ENCODE measurements at places on chromosomes 3 and 15.
A peak's percentile ranks its signal among the peaks of the same experiment; 100 is the strongest.

GRCh38 chr15:90547540-90547939 is 17.8 kb downstream of the CRTC3 start:
- DNase-seq, result no peak

DNA sequence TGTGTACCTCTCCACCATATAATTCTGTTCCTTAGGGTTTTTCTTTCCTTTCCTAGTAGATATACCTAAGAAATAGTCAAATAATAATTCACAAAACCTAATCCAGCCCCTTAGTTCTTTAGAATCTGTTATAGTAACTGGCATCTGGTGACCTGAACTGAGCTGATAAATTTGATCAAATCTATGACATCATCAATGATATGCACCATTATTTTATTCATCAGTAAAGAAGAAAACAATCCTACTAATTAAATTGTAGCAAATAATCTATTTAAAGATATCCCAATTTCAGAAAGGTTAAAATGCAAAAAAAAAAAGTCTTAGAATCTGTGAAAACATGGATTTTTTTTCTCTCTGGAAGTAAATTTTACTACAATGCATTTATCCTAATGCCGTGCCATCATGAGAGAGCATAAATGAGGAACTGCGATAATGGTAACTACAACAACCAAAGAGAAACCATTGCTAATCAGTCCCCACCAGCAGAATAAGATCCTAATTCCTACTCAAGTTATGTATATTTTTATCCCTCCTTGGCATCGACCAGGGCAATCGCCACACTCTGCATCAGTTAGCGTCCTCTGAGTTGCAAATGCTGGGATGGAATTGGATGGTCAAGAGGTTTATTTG is 6.6 kb upstream of the MNS1 start:
- no peak for DNase-seq

DNA sequence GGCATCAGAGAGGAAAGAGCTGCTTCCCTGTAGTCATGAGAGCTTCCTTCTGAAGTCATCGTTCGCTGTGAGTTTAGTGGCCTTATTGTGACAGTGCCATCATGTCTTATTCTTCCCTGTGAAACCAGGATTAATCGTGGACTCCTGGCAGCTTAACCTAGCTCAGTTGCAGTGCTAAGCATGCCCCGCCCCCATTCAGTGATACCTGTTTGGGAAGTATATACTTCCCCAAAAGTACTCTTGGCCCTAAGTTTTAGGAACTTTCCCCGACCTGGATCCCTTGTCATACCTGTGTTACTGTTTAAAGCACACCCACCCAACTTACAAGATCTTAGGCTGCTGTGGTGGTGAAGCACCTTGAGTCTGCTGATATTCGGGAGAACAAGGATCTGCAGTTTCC is 32.1 kb upstream of the TIMP4 start:
- DNase-seq, result no peak

DNA sequence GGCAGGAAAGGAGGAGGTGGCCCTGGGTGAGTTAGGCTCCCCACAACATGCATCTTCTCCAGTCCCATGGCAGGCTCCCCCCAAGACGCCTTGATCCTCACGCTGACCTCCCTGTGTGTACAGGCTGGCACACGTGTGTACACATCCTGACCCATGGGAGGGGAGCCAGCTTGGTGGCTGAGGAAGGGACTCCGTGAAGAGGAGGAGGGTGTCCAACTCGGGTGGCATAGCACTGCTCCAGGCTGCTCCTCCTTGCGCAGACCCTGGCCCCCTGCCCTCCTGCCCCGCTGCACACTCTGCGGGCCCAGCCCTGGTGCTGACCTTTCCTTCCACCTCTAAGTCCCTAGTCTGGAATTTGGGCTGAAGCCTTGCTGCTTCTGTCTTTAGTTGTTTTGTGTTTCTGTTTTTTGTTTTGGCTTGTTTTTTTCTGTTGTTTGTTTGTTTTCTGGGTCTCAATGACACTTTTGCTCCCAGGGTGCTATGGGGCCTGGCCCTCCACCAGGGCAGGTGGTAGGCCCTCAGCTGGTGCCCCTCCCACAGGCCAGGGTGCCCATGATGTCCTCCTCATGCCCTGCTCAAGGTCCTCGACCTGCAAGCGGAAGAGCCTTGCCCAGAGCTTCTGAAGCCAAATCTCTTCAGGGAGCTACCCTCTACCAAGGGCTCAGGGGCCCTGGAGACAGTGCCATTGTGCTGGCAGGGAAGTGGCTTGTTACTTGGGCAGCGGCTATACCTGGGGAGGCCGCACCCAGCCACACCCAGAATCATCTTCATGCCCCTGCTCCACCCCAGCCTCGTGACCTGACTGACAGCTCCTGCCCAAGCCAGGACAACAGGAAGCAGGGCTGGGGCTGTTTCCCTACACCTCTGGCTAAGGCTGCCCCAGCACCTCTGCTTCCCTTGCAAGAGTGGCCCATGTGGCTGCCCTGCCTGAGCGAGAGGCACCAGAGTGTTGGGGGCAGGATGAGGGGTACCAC is 5.1 kb downstream of the EPHB3 start:
- DNase-seq, result no peak

GRCh38 chr15:63896336-63897115 is 62.8 kb upstream of the HERC1 start:
- no peak for DNase-seq

- no peak for DNase-seq
Observed at GRCh38 chr3:69435274-69436265, 49.7 kb upstream of the FRMD4B start.

GRCh38 chr15:74438721-74439316 is 5.1 kb upstream of the SEMA7A start:
- DNase-seq, result peak; percentile 44

DNA sequence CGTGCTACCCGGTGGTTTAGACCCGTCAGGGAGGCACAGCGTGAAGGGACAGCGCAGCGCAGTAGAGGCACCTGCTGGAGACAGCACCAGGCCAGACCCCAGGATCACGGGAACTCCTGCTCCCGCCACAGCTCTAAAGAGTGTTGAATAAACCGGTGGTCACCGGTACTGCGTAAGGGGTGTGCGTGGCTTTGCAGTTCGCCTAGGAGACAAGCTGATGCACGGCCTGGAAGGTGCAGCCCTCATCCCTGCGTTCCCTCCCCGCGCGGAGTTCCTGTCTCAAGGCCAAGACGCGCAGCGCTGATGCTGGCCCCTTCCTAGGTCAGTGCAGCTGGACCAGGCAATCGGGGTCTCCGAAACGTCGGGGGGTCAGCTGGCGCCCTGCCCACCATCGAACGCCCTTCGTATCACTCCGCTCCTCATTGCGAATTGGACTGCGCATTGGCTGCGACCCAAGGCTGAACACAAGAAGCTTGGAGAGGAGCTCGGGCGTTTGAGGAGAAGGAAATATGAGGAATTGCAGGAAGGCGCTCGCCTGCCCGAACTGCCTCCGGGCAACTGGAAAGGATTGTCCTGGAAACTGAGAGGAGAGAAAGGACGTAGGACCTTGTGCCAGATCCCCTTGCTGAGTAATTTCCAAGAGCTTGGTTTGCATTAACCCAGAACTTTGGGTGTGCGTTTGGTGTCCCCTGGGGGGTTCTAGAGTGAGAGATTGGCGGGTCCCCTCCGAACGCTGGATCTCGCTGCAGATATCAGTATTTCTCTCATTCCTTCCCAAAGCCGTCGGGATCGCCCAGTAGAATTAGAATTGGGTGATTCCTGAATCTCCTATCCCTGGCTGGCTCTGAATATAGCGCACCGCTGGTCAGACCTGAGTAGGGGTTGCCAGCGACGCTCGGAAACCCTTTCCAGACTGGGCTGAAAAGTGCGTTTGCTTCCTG is 2.3 kb upstream of the SOX14 start:
- DNase-seq, result no peak

GRCh38 chr15:83283813-83284558 is 478 bp downstream of the BNC1 start:
- DNase-seq, result no peak

GRCh38 chr15:48802867-48803266 is 8.0 kb downstream of the CEP152 start:
- DNase-seq, result no peak

- no peak for DNase-seq
Observed at GRCh38 chr15:69304182-69304545, 5.5 kb downstream of the PAQR5 start.

- DNase-seq, result no peak
Observed at GRCh38 chr3:125280668-125281361, 68.3 kb upstream of the SLC12A8 start.

GRCh38 chr3:36394176-36394575 is 13.9 kb downstream of the STAC start:
- DNase-seq, result no peak

DNA sequence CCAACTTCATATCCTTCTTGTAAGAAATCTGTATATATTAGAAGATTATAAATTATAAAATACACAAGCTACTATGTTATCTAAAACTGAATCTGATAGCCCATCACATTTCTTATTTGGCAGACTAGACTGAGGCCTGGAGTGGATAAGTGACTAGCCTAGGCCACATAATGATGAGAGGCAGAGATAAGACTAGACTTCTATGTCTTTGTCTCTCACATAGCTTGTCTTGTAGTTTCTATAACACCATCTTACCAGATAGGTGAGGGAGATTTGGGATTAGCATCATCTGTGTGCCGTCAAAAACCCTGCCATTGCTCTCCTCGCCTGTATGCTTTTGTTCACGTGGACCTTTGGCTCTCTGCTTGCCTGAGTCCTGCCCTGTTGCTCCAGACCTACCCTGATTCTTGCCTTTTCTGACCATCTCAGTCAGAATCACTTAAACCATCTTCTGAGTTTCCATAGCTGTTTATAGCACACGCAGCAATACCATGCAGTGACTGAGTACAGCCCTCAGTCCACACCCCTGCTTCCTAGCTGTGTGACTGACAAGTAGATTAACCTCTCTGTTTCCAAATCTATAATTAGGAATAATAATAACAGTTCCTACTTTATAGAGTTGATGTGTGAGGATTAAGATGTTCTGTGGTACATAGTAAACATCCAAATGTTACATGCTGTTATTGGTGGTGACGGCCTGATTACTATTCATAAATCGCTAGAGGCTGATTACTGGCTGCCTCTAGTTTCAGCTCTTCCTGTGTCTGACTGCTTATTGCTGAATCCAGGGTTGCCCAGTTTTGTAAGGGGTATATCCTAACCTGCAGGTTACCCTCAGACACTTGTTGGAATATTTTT is 49.7 kb downstream of the PDE8A start:
- DNase-seq, result no peak

GRCh38 chr3:52022323-52023100 is 26.8 kb upstream of the RPL29 start:
- DNase-seq, result no peak

- DNase-seq, result no peak
Observed at GRCh38 chr15:99443056-99443756, 122.6 kb upstream of the MEF2A start.

- no peak for DNase-seq
Observed at GRCh38 chr3:47404955-47405790, 24.4 kb downstream of the PTPN23 start.

GRCh38 chr3:184016169-184016570 is 1.5 kb downstream of the ABCC5 start:
- DNase-seq, result no peak

GRCh38 chr3:112776836-112777235 is 69.8 kb downstream of the CD200R1L start:
- no peak for DNase-seq

GRCh38 chr3:187709155-187709554 is 6.8 kb upstream of the RTP2 start:
- no peak for DNase-seq

DNA sequence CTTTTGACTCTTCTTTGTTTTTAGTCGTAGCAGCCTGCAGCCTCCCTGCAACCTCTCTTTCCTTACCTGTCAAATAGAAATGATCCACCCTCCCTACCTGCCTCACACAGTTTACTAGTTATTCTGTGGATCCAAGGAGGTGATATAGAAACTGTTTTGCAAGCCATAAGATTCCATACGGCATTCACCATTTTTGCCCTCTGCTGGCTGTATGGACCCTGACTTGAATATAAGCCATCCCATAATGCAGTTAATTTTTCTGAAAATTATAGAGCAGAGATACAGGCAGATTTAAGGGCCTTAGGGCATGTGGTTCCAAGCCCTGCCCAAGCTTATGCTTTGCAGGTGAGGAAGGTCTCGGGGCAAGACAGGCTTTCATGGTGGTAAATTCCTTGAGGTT is 63.8 kb downstream of the CPN2 start:
- DNase-seq, result no peak

- no peak for DNase-seq
Observed at GRCh38 chr3:123286308-123287023, 84.7 kb downstream of the SEC22A start.

- DNase-seq, result no peak
Observed at GRCh38 chr3:185280572-185281365, 26.9 kb upstream of the EHHADH start.

- no peak for DNase-seq
Observed at GRCh38 chr3:73509816-73510215, 114.9 kb downstream of the PDZRN3 start.

GRCh38 chr3:144041960-144042556 is 70.4 kb downstream of the DIPK2A start:
- DNase-seq, result no peak

DNA sequence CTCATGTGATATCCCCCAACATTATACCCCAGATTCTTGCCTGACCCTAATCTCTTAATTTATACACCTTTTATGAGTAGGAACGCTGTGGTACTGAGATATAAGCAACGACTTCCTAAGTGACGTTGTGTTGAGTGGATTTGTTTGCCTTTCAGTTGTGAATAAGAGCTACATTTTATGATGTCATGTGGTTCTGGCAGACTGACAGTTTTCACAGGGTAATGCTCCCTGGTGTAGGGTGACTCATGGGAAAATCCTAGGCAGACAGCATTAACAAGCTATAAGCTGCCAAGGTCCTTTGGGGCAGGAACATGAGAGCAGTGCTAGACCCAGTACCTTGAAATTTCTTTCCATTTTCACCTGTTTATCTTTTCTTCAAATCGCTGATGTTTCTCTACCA is 11.2 kb downstream of the C3orf52 start:
- no peak for DNase-seq

GRCh38 chr3:150265305-150265704 is 142.8 kb upstream of the TSC22D2 start:
- no peak for DNase-seq
